ENCODE measurements at places on chromosomes 7 and 10.
A peak's percentile ranks its signal among the peaks of the same experiment; 100 is the strongest.

DNA sequence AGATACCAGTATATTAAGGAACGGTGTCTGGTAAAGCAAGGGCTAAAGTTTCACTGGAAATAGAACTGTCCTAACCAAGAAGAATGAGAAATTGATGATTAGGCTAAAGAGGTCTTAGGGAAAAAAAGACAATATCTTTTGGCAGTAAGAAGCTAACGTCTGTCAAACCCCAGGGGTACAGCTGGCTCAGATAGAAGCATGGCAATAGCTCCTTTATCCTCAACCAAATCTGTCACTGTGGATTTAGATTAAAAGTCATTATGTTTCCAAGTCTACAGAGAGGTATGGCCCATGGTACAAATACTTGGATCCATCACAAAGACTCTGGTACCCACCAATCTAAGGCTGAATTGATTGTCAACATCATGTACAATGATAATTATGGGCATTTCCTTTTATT lies 8.6 kb upstream of the SLC16A9 start:
- no peak for DNase-seq

DNA sequence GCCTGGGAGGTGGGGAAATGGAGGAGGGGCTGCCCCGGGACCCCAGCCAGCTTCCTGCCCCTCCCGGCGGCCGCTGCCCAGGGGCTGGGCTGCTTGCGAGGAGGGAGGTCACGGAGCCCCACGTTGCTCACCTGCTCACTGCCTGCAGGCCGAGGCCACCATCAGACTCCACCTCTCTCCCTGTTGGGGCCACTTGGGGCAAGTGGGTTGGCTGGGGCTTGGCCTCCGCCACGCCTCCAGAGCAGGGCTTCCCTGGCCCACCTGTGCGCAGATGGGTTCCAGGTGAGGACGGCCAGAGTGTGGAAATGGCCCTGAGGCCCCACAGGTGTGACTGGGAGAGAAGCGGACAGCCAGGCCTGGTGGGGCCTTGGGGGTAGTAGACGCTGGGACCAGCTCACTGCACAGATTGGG lies 82.8 kb upstream of the DIP2C start:
- DNase-seq = no peak

DNA sequence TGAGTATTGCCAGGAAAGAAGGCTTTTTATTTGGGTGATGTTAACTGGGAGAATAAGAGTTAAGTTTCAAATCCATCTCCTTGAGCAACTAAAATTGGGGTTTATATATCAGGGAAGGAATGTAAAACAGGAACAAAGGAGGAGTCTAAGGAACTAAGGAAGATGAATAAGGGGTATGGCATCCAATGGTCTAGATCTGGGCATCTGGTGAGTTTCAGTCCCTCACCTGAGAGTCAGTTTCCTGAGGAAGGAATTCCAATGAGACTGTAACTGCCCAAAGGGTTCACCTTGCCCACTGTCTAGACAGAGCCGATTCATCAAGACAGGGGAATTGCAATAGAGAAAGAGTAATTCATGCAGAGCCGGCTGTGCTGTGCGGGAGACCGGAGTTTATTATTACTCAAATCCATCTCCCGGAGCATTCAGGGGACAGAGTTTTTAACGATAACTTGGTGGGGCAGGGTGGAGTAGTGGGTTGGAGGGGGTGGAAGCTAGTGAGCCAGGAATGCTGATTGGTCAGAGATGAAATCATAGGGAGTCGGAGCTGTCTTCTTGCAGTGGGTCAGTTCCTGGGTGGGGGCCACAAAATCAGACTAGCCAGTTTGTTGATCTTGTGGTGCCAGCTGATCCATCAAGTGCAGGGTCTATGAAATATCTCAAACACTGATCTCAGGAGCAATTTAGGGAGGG lies 188.3 kb upstream of the STK17A start:
- DNase-seq = no peak

DNA sequence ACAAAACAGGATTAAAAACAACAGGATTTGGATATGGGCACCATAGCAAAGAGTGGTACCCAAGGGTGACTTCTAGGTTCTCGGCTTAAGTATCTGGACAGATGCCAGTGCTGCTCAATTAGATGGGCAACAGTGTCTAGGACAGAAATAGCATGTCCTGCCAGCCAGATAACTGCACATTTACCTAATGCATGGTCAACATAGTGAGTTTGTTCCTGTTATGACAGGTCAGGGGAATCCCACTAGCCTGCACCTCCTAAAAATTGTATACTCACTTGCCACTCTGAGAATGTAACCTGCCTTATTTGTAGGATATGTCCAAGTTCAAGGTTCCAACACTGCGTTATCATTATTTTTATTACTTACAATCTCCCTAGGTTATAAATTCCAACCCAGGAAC lies 471.7 kb downstream of the GRM8 start:
- no peak for DNase-seq

DNA sequence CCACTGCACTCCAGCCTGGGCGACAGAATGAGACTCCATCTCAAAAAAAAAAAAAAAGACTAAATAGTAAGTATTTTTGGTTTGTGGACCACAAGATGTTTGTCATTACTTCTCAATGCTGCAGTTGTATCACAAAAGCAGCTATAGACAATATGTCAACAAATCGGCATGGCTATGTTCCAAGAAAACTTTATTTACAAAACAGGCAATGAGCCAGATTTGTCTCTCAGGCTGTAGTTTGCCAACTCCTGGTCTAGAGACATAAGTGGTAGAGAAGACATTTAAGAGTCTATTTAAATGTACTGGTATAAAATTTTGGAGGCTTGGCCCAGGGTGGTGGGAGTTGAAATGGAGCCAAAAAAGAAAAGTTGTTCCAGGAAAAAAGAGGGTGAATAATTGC lies 185.8 kb downstream of the SORCS1 start:
- no peak for DNase-seq

DNA sequence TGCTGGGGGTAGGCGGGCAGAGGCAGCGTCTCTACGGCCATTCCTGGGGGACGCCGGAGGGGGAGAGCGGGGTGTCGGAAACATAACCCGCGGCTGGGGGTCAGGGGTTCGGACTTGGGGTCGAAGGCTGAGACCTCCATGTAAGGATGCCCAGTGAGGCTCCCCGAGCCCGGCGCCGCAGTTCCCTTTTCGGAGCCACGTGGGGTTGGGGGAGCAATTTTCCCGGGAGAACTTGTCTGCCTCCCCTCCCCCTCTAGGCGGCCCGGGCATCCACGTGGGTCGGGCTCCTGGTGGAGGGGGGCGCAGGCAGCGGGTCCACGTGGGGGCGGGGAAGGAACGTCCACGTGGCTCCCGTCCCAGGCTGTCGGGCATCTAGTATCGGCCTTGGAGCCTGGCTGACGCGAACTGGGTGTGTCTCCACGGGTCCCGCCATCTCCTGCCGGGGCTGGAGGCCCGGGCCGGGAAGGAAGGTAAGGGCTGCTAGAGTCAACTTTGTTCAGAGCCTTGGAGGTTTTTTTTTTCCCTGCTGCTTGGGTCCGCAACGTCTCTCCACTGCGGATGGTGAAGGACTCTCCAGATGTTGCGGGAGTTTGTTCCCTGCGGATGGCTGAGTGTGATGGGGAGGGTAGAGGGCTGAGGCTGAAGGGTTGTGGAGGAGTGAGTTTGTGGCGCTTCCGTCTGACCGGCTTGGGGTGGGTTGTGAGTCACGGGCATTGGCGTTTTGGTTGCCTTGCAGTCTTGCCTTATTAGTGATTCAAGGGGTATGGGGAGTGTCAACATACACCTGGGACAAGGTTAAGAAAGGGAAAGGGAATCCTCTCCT lies 744 bp downstream of the PPRC1 start:
- DNase-seq = peak; percentile 70

DNA sequence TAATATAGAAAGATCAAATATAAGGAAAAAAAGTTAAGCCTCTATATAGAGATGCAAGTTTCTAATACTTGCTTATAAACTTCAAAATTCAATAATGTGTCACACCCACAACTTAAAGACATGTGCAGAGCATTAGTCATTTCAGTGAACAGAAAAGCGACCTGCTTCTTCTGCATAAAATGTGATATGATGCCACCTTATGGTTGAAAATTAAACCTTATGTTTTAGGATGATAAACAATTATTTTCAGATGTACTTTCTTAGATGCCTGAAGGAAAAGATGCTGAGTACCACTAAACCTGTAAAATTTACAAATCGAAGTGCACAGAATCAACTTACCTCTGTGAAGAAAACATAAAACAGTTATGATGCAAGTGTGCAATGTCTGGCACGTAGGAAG lies 96.0 kb downstream of the MTERF1 start:
- no peak for DNase-seq

DNA sequence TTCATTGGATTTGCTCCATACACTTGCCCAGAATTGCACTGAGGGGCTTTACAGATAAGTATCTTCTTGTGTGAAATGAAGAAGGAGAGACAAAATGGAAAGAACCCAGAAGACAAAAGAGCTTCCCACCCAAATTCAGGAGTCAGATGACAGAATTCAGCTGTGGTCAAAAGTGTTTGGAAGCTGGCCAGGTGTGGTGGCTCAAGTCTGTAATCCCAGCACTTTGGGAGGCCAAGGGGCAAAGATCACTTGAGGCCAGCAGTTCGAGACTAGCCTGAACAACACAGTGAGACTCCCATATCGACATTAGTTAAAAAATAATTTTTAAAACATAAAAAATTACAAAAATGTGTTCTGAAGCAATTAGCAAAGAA lies 27.1 kb downstream of the DUSP5 start:
- no peak for DNase-seq

- no peak for DNase-seq
Observed at GRCh38 chr7:114924038-114924712, 2.3 kb downstream of the MDFIC start.

GRCh38 chr10:132742837-132743194 lies 43.1 kb downstream of the NKX6-2 start:
- DNase-seq = no peak

GRCh38 chr10:122374859-122375678 lies 561 bp downstream of the PLEKHA1 start:
- peak; percentile 74 for DNase-seq

DNA sequence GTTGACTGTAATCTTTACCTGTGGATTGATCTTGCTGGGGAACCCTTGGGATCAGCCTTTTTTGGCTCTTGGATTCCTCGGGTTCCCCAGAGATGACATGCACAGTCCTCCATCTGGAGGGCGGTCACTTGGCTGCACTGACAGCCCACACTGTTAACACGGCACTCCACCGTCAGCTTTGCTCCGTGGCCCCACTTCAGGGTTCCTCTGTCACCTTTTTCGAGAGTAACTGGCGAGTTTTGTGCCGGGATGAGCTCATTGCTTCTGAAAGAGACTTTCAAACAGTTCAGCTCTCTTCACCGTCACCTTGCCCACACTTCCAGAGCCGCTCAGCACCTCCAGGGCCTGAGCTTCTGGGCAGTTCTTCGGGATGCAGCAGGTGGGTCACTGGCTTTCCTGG lies 42.4 kb downstream of the PROSER2 start:
- DNase-seq = no peak

GRCh38 chr10:13331646-13332045 lies 16.4 kb downstream of the SEPHS1 start:
- no peak for DNase-seq

GRCh38 chr7:1428941-1429501 lies 30.2 kb downstream of the MICALL2 start:
- no peak for DNase-seq

GRCh38 chr10:114499630-114500190 lies 95.4 kb upstream of the AFAP1L2 start:
- DNase-seq = peak; percentile 82

DNA sequence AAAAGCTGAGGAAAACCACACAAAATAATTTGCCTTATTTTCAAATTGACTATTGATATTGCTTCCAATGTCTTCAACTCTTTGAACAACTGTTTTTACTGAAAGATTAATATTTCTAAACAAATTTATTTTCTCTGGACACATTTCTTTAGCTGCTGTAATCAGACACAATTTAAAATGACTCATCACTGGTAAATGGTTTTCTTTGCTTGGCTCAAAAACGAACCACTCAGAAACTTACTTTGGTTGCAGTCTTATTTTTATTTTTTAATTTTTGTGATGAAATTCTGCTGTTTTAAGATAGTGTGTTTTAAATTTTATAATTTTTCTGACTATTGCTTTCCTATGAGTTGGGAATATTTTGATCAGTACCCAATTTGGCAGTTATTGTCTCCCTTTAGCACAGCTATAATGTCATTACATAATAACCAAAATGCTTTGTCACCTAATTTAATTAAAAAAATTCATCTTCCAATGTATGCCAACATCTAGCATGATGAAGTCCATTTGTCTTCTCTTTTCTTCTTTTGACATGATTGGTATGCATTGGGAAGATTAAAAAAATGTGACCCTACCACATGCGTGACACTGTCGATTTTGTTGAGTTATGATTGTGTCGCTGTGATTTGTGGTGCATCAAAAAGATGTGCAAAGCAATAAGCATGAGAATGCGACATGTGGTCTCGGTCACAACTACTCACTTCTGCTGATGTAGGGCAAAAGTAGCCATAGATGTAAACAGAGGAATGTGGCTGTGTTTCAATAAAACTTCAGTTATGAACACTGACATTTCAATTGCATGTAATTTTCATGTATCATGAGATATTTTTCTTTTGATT lies 222.3 kb downstream of the SUGCT start:
- no peak for DNase-seq

- DNase-seq = no peak
Observed at GRCh38 chr7:76356823-76357222, 2.0 kb downstream of the YWHAG start.

DNA sequence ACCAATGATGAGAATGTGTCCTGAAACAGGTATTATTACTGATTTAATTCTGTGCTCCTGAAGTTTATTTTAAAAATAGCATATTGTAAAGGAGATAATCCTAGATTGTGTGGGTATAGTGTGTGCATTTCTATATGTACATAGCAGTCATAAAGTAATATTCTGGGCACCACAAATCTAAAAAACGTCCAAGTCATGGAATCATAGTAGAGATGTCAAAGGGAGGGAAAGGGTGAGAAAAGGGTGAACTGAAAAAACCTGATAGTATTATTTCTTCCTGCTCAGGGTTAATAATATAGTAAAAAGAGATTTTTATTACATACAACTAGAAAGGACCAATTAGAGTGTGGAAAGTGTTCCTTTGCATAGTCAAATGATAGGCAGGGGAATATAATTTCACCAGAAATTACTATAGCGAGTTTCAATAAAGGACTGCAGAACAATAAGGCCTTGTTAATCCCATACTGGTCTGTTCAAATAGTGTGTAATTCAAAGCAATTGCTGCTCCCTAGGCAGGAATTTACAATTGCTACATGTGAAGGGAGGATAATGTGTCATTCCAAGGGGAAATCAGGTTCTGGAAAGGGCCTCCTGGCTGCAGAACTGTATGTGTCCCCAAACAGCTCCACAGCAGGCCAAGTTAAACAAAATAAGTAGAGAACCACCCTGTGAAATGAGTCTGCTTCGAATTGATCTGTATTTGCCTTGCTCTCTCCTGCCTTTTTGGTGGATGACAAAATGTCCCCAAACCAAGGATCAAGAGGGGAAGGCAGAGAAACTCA lies 42.5 kb upstream of the KMT2E start:
- no peak for DNase-seq

GRCh38 chr10:14474656-14475055 lies 143.9 kb upstream of the FRMD4A start:
- DNase-seq = no peak

Measured in stimulated activated CD4-positive, alpha-beta T cell treated with anti-CD3 and anti-CD28 coated beads, Interleukin-4, amount 100 ng/mL, for 1 hour (primary cell).